ENCODE measurements at places on chromosomes 11 and 22.

- no peak for DNase-seq
Measured at GRCh38 chr11:119469506-119469905, 46.5 kb upstream of the THY1 start.

GRCh38 chr11:80841675-80842074 is 1400.8 kb upstream of the TENM4 start:
- DNase-seq, result no peak

DNA sequence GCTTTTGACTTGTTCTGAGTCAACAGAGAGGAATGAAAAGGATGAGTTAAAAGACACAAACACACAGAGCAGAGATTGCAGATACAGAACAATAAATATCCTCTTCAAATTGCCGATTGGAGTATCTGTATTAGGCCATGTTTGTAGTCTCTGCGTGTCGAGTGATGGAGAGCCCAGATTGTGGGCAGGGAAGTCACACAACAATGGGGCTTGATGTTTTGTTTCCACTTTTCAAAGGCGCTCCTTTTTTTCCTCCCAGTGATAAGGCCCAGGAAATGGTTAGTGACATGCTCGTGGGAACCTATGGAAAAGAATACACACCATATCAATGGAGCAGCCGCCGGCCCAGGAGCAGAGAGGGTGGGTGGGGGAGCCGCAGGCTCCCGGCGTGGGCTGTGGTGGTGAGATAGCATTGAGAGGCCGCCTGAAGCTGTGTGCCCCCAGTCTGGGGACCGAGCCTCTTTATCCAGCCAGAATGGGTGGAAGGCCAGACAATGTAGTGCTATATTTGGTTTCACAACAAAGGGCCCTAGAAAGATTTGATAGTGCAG is 555.9 kb downstream of the INSC start:
- no peak for DNase-seq

- DNase-seq, result no peak
Measured at GRCh38 chr11:2233693-2234455, 36.5 kb downstream of the ASCL2 start.

- DNase-seq, result no peak
Measured at GRCh38 chr22:38925571-38926041, 31.8 kb upstream of the APOBEC3A start.

GRCh38 chr22:49815641-49816091 is 12.0 kb downstream of the BRD1 start:
- DNase-seq, result no peak

DNA sequence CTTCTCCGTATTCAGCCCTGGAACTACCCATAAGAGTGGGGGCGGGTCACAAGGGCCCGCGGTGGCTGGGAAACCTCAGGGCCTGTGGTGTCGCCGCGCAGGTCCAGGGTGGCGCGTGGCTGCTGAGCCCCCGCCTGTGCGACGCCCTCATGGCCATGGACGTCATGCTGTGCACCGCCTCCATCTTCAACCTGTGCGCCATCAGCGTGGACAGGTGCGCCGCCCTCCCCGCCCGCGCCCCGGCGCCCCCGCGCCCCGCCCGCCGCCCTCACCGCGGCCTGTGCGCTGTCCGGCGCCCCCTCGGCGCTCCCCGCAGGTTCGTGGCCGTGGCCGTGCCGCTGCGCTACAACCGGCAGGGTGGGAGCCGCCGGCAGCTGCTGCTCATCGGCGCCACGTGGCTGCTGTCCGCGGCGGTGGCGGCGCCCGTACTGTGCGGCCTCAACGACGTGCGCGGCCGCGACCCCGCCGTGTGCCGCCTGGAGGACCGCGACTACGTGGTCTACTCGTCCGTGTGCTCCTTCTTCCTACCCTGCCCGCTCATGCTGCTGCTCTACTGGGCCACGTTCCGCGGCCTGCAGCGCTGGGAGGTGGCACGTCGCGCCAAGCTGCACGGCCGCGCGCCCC is 2.4 kb downstream of the DRD4 start:
- DNase-seq, result no peak
